ENCODE measurements at places on chromosomes 12 and 14.

GRCh38 chr12:2094597-2094996 lies 41.8 kb downstream of the CACNA1C start:
- no peak overlapping the region for H3K27ac ChIP-seq
- peaks cover 52% of the 10 kb centered on the region for H3K27me3 ChIP-seq
- H3K4me1 ChIP-seq, result peaks cover 5% of the 10 kb centered on the region
- no peak overlapping the region for H3K4me3 ChIP-seq
- DNase-seq, result no peak

GRCh38 chr12:27383429-27384260 lies 51.0 kb downstream of the BMAL2 start:
- H3K4me1 ChIP-seq, result no peaks in the 10 kb centered on the region
- DNase-seq, result peak; percentile 21
- no peaks in the 10 kb centered on the region for H3K36me3 ChIP-seq
- no peak overlapping the region for H3K4me3 ChIP-seq

- no peak overlapping the region for H3K27ac ChIP-seq
- no peak overlapping the region for H3K4me3 ChIP-seq
- H3K4me1 ChIP-seq, result peaks cover 43% of the 10 kb centered on the region
- no peaks in the 10 kb centered on the region for H3K27me3 ChIP-seq
- H3K36me3 ChIP-seq, result peaks cover 4% of the 10 kb centered on the region
These were observed 15.3 kb downstream of the AREL1 start for GRCh38 chr14:74697543-74697942.

GRCh38 chr14:36942522-36943245 lies 229.7 kb downstream of the SLC25A21 start:
- H3K36me3 ChIP-seq, result no peaks in the 10 kb centered on the region
- no peaks in the 10 kb centered on the region for H3K4me1 ChIP-seq
- no peak for DNase-seq
- no peak overlapping the region for H3K27ac ChIP-seq
- H3K27me3 ChIP-seq, result no peaks in the 10 kb centered on the region

GRCh38 chr12:131038961-131039950 lies 85.5 kb downstream of the ADGRD1 start:
- H3K36me3 ChIP-seq, result peaks cover 3% of the 10 kb centered on the region
- no peaks in the 10 kb centered on the region for H3K27me3 ChIP-seq
- H3K4me3 ChIP-seq, result no peak overlapping the region
- DNase-seq, result no peak

DNA sequence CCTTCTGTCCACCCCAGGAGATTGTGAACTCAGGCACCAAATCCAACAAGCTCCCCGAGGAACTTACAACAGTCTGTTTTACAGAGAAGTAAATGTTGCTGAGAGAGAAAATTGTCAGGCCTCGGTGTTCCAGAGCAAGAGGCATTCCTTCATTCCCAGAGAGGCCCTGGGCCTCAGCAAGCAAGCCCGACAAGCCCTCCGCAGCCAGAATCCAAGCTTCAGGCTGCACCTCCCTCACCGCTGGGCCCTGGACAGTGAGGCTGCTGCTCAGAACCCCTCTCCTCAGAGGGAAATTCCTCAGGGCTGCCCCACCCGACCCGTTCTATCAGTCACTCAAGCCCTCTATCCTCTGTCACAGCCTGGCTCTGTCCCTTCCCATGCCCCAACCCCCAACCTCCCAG lies 56.4 kb downstream of the ZFP36L1 start:
- H3K27ac ChIP-seq, result peak overlapping the region; percentile 87
- H3K36me3 ChIP-seq, result no peaks in the 10 kb centered on the region
- peaks cover 47% of the 10 kb centered on the region for H3K4me1 ChIP-seq
- no peak overlapping the region for H3K4me3 ChIP-seq
- no peak for DNase-seq
- H3K27me3 ChIP-seq, result no peaks in the 10 kb centered on the region

- no peaks in the 10 kb centered on the region for H3K27me3 ChIP-seq
- no peak for DNase-seq
- no peak overlapping the region for H3K27ac ChIP-seq
- no peaks in the 10 kb centered on the region for H3K4me1 ChIP-seq
- peaks cover 41% of the 10 kb centered on the region for H3K36me3 ChIP-seq
- H3K4me3 ChIP-seq, result no peak overlapping the region
These were observed 16.5 kb downstream of the EID3 start for GRCh38 chr12:104319918-104320626.

DNA sequence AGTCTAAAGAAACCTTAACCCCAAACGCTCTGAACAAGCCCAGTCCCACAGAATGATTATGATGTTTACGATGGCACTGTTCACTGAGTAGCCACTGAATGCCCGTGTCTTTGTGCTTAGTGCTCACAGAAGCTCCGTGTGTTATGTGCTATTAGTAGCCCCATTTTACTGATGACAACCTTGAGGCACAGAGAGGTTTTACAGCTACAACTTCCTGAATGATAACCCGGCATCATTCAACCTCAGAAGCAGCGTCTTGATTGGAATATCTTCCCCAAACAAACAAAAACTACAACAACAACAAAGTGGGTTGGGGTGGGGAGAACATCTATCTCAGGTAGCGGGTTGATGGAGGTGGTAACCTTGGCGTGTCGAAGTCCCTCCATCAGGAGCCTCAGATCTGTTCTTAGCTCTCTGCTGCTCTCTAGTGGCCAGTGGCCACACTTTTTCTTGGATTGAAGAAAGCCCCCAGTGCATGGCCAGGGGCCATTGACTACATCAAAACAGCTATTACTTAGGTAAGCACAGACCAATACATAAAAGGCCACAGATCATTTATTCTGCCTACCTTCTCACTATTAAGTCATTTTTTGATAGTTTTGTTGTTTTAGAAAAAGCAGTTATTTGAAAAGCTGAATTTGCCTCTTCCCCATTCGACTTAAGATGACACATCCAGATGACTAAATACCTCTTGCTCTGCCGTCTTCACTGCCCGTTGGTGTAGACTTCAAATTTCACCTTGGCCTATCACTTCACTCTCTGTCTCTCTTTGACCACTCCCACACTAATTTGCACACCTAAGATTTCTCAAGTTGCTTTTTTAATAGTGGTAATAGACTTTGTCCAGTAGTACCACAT lies 376.9 kb downstream of the GALC start:
- H3K27me3 ChIP-seq, result no peaks in the 10 kb centered on the region
- H3K4me1 ChIP-seq, result no peaks in the 10 kb centered on the region
- H3K27ac ChIP-seq, result no peak overlapping the region
- DNase-seq, result no peak
- no peaks in the 10 kb centered on the region for H3K36me3 ChIP-seq

GRCh38 chr12:51326698-51327439 lies 2.9 kb upstream of the BIN2 start:
- no peak for DNase-seq
- H3K36me3 ChIP-seq, result peaks cover 21% of the 10 kb centered on the region
- H3K27ac ChIP-seq, result peak overlapping the region; percentile 96
- peak overlapping the region; percentile 43 for H3K4me3 ChIP-seq
- H3K27me3 ChIP-seq, result no peaks in the 10 kb centered on the region
- H3K4me1 ChIP-seq, result peaks cover 66% of the 10 kb centered on the region

Data from central memory CD8-positive, alpha-beta T cell (primary cell).